Anterior cingulate cortex (tissue), 58 donors: ENCODE measurements at places on chromosomes 7 and 10.
A peak's percentile ranks its signal among the peaks of the same experiment; 100 is the strongest.

GRCh38 chr7:83908526-83908925 is 259.6 kb upstream of the SEMA3E start:
- no peak for DNase-seq

GRCh38 chr10:86526606-86527005 is 5.0 kb upstream of the WAPL start:
- DNase-seq, result no peak

- no peak for DNase-seq
Measured at GRCh38 chr10:1507436-1507835, 229.9 kb downstream of the ADARB2 start.

GRCh38 chr10:33157103-33157502 is 177.4 kb downstream of the NRP1 start:
- DNase-seq, result no peak

- DNase-seq, result no peak
Measured at GRCh38 chr7:55730197-55730596, 132.4 kb downstream of the SEPTIN14 start.

- DNase-seq, result no peak
Measured at GRCh38 chr7:100933734-100934133, 15.6 kb upstream of the MUC3A start.

GRCh38 chr10:113454341-113455061 is 98.4 kb upstream of the HABP2 start:
- DNase-seq, result peak; percentile 41

GRCh38 chr10:131127610-131128009 is 183.9 kb downstream of the TCERG1L start:
- no peak for DNase-seq

DNA sequence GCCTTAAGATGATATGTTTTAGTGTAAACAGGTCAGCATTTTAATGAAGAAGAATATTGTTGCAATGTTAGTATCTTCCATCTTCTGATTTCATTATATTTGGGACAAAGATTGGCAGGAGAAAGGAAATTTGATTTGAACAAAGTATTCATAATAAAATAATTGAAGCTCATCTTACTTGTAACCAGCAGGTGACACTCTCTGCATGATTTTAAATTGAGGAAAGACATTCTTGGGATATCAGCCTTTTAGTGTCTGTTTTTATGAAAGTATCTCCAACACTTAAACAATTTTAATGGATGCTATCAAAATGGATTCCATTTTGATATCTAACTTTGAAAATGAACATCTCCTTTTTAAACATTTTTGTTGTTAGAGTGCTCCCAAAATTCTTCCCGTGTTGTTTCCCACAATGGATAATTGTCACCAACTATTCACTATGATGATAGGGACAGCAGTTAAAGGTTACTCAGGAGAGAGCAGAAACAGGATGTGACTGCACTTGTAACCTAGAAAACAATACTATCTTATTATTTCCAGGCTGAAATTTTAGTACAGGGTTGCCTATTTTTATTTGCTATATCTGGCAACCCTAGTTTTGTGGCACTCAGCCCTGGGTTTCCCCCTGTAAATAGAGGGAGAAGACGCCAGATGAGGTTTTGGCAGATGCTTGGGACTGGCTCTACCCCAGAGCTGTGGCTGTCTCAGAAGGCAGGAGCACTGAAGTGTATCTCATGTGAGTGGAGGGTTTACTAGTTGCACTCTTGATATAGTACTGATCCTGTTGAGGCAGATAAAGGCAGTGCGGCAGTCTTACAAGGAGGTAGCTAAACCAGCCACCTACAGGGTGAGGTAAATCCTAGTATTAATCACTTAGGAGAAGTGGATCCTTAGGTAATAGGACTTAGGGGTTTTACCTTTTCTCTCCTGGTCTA is 31.0 kb upstream of the ABCB4 start:
- DNase-seq, result no peak

DNA sequence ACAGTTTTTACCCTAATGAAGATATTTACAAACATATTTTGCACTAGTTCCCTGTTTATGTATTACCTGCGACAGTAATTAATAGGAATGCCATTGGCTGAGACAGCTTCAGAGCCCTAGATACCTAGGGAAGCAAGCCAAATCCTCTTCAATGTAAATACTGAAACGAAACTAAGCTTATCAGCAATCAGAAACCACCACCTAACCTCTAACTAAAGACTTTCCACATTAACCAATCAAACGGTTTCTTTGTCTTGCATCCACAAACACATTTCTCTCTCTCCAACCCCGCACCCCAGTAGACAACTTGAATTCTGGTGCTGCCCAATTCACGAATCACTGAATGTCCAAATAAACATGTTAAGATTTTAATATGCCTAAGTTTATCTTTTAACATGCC is 474.4 kb upstream of the C7orf33 start:
- DNase-seq, result no peak

DNA sequence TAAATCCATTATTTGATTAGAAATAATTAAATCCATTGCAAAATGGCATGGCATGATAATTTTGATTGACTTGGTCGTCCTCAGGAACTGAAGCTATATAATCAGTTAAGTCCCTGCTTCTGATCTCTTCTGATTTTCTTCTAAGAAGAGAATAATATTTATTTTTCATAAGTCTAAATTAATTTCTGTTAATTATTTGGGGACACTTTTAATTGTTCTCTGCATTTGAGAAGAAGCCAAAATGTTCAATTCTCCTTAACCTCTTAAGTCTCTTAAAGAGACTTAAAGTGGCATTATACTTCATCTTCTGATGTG is 67.2 kb downstream of the CAV1 start:
- DNase-seq, result no peak

GRCh38 chr7:46072722-46073121 is 151.7 kb upstream of the IGFBP3 start:
- DNase-seq, result no peak

DNA sequence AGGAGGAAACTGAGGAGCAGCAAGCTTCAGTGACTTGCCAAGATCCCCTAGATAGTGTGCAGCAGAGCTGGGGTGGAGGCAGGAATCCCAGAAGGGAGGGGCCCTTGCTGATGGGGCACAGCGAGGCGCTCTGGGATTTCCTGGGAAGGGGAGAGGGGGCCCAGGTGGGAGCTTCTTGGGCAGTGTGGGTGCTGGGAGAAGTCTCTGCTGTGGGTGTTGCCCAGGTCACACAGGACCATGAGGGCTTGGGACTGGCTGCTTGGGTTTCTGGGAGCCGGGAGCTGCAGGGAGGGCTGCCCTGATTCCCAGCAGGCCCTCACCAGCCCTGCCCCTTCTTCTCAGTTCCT is 55.2 kb downstream of the TSPAN15 start:
- DNase-seq, result no peak

- no peak for DNase-seq
Measured at GRCh38 chr10:91711885-91712680, 79.2 kb upstream of the PPP1R3C start.

DNA sequence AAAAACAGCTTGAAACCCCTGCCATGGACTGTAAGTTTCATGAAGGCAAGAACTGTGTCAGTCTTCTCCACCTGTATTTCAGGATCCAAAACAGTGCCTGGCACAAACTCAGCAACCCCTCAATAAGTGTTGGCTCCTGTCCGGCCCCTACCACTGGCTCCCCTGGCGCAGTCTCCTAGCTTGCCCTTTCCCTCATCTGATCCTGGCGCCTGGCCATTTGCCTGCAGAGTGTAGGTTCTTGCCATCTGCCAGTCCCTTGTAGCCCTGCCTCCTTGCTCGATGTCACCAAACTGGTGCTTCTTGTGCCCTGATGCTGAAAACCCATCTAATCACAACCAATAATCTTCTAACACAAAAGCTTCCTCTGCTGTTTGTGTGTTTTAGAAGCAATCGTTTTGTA is 60.4 kb downstream of the LGI1 start:
- no peak for DNase-seq

GRCh38 chr7:17130281-17131059 is 168.0 kb upstream of the AHR start:
- DNase-seq, result no peak

DNA sequence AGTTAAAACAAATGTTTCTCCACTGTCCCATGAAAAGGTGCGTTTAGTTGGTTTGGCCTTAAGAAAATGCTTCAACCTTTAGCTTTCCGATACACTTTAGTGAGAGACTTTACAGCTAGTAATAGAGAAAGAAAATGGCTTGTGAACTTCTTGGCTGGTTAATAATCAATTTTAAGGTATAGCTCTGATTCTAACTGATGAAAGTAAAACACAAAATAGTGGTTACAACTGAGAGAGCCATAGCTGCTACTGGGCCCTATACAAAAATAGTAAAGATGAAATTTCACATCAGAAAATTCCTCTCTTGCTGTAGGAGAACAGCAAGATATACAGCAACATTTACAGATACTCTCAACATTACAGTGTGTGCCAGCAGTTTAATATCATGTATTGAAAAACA is 371.4 kb downstream of the PHTF2 start:
- DNase-seq, result no peak

- DNase-seq, result no peak
Measured at GRCh38 chr7:39588416-39588815, 22.2 kb downstream of the YAE1 start.

- no peak for DNase-seq
Measured at GRCh38 chr7:17996442-17997223, 31.0 kb downstream of the PRPS1L1 start.

DNA sequence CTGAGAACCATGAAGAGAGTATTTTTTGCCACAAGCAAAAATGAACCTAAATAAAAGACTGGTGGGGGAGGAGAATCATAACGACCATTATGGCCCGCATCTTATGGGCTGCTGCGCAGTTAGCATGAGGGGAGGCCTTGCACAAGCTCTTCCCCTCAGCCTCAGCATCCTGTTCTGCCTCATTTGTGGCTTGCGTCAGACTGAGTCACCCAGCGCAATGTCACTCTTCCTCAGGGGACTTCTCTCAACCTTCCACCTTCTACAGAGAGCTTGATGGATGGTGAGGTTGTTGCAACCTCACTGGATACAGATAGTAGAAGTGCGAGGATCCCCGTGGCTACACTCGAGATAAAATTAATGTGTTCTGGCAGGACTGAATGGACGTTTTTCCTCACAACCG is 16.8 kb upstream of the GPR15LG start:
- DNase-seq, result no peak

GRCh38 chr7:130492523-130493274 is 814 bp downstream of the MEST start:
- no peak for DNase-seq

- no peak for DNase-seq
Measured at GRCh38 chr10:74111799-74112198, 38.8 kb downstream of the AP3M1 start.

- no peak for DNase-seq
Measured at GRCh38 chr7:100111156-100111555, 8.0 kb downstream of the TAF6 start.

- DNase-seq, result no peak
Measured at GRCh38 chr7:50306494-50307367, 2.2 kb downstream of the IKZF1 start.

DNA sequence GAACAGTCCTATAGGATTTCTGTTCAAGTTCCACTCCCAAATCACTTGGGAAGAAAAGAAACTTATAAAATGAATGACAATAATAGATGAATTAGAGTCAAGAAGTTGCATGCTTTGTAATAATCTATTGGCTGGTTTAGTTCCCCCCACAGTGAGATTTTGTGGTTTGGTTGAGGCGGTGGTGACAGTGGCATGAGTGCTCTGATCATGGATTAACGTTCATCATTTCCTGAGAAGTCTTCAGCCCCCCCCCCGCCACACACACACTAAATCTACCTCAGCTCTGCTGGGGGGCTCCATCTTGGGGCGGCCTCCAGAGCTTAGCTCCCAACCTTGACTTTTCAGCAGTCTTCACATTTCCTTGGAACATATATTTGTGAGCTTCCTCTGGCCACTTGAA is 121.7 kb downstream of the ABCA13 start:
- DNase-seq, result no peak

- no peak for DNase-seq
Measured at GRCh38 chr10:48758411-48758810, 73.7 kb downstream of the WDFY4 start.

DNA sequence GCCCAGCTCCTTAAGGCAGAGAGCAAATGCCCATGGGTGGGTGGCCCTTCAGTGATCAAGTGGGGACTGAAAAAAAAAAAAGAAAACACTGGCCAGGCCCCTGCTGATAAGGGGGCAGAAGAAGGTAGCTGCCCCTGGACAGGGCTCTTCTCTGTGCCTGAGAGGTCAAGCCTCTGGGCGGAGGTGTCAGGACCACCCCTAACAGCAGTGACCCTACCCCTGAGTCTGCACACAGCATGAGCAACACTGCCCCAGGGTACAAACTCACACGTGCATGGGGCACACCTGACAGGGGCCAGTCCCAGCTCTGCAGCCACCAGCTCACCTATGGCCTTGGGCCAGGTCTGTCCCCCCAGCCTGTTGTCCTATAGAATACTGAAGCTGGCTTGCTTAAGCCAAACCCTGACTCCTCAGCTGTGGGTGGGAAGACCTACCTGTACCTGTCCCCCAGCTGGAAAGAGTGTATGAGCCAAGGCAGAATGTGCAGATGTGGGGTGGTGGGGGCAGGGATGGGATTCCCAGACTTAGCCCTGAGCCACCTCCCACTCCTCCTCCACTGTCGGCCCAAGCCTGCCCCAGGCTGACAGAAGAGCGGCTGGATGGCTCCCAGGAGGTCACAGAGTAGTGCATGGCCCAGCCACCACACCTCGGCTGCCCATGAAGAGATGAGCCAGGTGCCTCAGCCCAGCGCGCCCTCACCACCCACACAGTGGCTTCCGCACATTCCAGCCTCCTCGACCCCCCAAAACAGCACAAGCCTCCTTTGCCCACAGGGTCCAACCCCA is 23.7 kb downstream of the KCNH2 start:
- no peak for DNase-seq
